ENCODE measurements at places on chromosomes 1 and 21. TPM values are rescaled to one million over a fixed set of nuclear protein-coding genes. Genes with fewer than 3 reads are reported as not detected.

DNA sequence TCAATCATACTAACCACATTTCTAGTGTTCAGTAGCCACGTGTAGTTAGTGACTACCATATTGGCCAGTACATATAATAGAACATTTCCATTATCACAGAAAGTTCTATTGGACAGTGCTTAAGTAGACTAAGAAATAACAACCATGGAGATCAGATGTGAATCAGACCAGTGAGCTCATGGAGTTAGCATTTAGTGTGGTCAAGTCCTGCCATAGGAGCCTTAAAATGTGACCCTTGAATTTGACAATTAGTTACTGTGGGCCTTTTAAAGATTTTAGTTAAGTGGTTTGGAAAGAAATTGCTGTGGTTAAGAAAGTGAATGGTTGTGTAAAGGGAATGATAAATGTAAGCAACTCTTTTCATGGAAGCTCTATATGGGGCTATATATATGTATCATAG lies 123.4 kb downstream of the POU2F1 start:
- H3K4me1 ChIP-seq = peaks cover 10% of the 10 kb centered on the region
- no peaks in the 10 kb centered on the region for H3K27me3 ChIP-seq
- no peak overlapping the region for H3K27ac ChIP-seq

DNA sequence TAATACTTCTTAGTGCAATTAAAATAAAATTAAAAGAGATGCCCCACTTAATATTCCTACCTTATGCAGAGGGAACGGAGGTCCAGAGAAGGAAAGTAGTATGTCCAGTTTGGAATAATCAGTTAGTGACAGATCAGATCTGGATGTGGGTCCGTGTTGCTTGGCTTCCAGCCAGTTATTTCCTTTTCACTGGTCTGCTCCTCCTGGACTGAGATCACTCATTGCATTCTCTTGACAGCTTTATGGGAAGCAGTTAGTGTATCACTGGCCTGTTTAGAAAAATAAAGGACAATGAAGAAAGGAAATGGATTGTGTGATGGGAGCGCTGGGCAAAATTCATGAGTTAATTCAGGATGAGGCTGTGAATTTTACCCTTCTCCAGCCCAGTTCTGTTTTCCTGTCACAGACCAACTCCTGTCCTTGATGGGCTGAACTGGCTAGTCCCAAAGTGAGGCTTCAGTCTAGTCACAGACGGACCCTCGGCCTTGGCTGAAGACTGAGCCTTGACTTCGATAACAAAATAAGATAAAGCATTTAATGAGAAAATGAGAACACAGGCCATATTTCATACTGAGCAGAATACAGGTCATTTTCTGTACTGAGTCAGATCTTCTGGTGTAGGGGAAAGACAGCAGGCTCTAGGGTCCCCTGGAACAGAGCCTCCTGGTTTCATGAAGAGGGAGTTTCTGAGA lies 85.2 kb upstream of the TRABD2B start:
- H3K27me3 ChIP-seq = no peaks in the 10 kb centered on the region
- H3K27ac ChIP-seq = no peak overlapping the region

- no peak for DNase-seq
- peaks cover 70% of the 10 kb centered on the region for H3K4me1 ChIP-seq
- peak overlapping the region; percentile 98 for H3K27ac ChIP-seq
- H3K4me3 ChIP-seq = no peak overlapping the region
These were observed 76.0 kb upstream of the ATF3 start for GRCh38 chr1:212532469-212533147.

SH3BGR gene
- 8.3 TPM for total RNA-seq

SUCO gene
- total RNA-seq = 35.2 TPM

All from SJCRH30 (cell line).